ENCODE measurements at places on chromosomes 6 and 20.
A peak's percentile ranks its signal among the peaks of the same experiment; 100 is the strongest.

GRCh38 chr6:47344022-47344421 is 34.3 kb upstream of the TNFRSF21 start:
- no peak for DNase-seq

GRCh38 chr20:32208499-32209154 is 947 bp downstream of the POFUT1 start:
- no peak for DNase-seq

DNA sequence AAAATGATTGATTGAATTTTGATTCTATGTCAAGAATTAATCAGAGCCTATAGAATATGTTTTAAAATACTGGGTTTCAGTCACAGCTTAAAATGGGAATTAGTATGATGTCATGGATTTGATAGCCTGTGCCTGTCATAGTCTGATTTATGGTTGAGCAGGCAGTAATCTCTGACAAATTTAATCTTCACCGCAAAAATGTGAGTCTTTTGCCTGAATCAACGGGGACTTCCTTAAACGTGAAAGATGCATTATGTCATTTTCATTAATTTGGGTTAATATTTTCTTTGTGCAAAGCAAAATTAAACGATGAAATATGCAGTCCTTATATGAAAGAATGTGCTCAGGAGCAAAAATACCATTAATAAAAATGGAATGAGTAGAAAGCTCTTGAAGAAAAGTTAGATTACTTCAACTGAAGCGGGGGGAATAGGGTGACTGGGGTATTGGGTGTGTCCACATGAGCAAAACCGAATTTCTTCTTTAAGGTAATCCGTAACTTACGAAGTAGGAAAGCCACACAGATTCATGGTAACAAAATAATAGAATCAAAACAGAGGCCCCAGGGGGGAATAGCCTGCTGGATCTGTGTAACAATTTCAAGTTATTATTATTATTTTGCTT is 339.6 kb upstream of the NOX3 start:
- DNase-seq: no peak

- no peak for DNase-seq
Observed at GRCh38 chr6:96685702-96686101, 122.8 kb downstream of the FHL5 start.

- DNase-seq: no peak
Observed at GRCh38 chr6:169926617-169927417, 175.4 kb downstream of the ERMARD start.

DNA sequence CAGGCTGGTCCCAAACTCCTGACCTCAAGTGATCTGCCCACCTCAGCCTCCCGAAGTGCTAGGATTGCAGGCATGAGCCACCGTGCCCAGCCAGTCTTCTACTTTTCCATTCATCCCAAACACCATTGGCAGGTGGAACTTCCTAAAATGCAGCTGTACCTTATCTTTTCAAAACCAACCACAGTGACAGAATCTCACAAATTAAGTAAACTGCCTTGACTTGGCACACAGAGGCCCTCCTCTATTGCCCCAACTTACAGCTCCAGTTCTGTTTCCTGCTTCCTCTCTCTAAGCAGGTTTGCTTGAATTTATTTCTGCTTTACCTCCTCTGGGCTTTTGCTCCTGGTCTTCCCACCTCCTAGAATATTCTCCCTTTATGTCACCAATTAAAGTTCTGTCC is 7.6 kb downstream of the MYB start:
- DNase-seq: no peak

DNA sequence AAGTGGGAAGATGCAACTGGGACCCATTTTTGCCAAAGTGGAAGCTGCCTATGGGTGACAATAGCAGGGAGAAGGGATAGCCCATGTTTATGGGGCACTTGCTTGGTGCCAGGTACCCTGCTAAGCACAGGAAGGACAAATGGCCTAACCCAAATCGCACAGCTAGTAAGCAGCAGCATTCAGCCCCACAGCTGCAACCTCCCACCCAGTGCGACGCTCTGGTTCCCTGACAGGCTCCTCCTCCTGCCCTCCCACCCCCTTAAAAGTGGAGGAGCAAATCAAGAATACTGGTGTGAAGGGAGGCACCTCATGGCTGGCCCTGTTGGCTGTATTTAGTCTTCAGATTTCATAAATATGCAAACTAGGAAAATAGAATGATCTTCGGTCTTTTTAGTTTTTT is 76.2 kb downstream of the RIN2 start:
- no peak for DNase-seq

DNA sequence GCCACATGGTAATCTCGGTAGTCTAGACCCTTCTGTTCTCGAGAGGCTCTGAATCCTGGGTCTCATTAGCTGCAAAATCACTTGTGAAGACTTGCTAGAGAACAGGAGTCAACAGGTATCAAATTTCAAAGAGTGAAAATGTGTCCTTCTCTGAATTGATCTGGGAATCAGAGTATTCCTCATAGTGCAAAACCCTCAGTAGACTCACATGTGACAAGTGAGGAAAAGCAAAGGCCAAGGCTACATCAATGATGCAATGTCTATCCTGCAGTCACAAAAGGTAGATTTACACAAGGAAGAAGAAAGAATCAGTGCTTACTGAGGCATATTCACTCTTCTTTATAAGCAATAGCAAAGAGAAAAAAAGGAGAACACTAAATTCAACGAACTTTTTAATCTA is 1220.0 kb upstream of the GJE1 start:
- DNase-seq: no peak

- DNase-seq: no peak
Observed at GRCh38 chr6:17998442-17998841, 11.0 kb upstream of the KIF13A start.

GRCh38 chr6:21767891-21768648 is 174.5 kb downstream of the SOX4 start:
- no peak for DNase-seq

GRCh38 chr20:45752746-45753145 is 30.6 kb downstream of the SPINT4 start:
- DNase-seq: no peak

GRCh38 chr6:24060982-24061754 is 64.8 kb upstream of the NRSN1 start:
- DNase-seq: no peak

DNA sequence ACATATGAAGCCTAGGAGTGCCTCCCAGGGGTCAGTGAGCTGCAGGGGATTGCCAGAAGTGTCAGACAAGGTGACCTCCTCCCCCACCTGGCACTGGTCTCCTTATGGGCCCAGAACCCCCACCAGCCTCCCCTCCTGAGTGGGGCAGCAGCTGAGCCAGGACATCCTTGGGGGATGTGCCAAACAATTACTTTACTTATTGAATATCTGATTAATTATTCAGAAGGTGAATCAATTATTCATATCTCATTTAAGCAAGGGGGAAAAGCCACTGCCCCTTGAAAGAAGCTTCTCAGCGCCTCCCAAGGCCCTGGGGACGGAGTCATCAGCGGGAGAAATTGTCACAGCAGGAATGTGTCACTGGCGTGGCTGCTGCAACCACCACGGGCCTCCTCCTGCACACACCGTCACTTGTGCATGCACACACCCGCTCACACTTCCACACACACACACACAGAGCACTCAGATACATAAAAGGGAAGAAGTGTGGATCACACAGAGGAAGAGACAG is 123.4 kb upstream of the MAFB start:
- no peak for DNase-seq

GRCh38 chr6:69917834-69918233 is 51.5 kb downstream of the COL19A1 start:
- DNase-seq: peak; percentile 27

GRCh38 chr6:101961357-101961756 is 567.8 kb downstream of the GRIK2 start:
- DNase-seq: no peak

DNA sequence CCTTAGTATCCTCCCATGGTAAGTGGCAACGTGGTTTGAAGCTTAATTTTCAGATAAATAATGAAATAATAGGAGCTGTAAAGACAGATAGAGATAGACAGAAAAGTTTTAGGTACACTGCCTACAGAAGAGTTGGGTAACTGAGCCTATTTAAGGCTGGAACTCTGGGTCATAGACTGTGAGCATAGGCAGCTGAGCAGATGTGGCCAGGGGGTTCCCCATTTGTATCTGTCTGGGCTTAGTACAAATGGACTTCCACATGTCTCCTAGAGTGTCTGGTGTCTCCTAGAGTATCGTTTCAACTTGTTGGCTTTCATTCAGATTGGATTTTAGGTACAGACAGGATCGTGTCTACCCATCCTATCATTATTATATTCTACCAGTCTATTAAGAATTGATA is 649.8 kb downstream of the DHX35 start:
- DNase-seq: no peak

DNA sequence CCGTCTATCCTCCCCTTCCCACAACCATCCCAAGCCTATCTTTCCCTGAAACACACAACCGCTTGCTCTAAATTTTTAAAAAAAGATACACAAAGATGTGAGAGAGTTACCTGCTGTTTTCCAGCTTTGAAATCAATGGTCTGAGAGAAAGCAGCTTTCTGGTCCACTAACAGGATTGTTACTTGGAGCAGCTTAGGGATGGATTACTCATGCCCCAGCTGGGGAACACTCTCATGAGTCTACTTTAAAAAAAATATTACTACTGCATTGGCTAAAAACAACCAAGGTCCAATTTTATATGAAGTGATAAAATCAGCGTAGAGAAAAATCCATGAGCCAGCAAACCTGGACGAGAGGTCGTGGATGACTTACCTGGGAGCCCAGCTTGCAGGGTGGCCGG is 29.6 kb upstream of the FOXC1 start:
- DNase-seq: no peak

DNA sequence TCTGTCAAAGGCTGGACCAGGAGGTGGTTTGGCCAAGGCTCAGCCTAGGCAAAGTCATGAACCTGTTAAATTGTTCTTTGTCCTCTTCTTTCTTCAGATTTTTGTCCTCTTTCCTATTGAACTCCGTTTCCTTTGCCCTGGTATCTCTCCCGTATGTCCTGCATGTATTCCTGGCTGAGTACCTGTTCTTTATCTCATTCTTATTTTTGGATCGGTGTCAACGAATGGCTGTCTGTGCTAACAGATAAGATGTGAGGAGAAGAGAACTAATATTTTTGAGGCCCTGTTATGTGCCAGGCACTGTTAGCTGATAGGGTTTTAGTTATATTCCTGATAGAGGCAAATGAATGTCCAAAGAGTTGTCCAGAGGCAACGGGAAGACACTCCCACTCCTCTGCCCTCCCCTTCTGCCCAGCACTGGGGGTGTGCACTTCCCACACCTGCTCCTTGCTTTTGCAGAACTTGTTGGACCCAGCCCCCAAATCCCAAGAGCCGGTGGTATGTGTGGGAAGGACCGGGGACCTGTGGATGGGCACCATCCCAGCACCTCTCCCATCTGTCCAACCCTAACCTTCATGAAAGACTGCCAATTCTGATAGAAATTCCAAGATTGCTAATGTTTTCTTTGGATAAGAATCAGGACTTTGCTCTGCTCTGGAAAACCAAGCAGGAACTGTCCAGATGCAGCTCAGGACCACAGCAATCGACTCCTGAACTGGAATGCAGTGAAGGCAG is 20.6 kb downstream of the MMP24OS start:
- no peak for DNase-seq

DNA sequence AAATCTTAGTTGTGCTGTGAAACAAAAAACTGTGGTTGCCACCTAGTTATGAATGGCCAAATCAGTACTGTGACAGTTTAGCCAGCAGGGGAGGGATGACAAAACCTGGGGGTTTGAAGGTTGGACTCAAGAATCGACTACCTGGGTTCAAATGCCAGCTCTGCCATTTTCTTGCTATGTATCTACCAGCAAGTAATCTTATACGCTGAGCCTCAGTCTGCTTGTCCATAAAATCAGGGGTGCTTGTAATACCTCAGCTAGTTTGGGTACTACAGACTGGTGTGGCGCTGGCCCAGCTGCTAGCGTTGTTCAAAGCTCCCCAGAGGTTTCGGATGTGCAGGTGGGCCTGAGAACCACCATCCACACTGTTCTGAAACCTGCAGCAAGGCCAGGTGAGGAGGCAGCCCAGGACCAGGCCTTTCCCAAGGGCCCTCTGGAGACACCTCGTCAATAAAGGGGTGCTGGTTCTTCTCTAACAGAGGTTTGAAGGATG is 40.4 kb downstream of the TRAM2 start:
- DNase-seq: no peak

DNA sequence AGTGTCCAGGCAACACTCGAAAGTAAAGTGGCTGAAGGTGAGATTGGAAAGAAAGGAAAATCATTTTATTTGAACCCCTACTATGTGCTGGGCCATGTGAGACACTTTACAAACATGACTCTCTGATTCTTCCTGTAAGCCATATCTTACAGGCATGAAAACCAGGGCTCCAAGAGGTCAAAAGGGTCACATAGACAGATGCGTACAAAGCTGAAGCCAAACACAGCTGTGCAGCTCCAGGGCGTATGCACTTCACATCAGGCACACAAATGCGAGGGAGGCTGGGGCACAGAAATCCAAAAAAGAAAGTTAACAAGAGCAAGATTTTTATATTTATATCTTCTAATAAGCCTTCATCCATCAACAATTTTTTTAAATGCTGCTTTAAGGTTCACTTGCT is 176.5 kb downstream of the PHACTR1 start:
- no peak for DNase-seq

DNA sequence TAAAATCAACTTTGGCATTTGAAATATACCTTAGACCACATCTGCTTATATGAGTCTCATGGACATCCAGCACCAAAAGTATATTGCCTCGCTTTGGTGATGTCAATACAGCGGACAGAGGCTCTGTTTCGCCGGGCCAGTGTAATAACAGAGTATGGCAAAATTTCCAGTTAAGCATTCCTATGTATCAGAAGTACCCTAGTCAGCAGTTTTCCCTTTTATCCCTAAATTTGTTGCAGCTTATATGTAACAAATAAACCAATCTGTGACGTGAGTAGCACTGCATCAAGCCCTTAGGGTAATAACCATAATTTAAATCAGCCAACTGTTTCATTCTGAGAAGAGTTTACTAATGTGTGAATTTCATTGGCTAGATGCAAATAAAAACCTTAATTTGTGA is 585.5 kb upstream of the ADGRB3 start:
- no peak for DNase-seq

Data from brain pericyte (primary cell).